ENCODE measurements at places on chromosomes 5 and 9.

- no peak for DNase-seq
Observed at GRCh38 chr5:67610186-67610912, 413.8 kb upstream of the CD180 start.

DNA sequence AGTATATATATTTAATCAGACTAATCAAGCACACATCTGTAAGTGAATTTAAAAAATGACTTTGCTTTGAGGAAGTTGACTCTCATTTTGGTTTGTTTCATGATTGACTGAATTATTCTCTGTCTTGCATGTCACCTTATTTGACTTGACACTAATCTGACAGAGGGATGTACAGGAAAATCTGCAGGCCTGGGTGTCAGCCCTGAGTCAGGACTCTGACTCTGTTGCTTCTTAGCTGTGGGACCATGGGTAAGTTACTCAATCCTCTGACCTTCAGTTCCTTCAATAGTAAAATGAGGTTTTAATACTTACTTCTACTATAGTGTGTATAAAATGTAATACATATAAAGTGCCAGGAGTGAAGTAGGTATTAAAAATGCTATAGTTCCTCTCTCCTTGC lies 415.9 kb downstream of the ARHGEF28 start:
- no peak for DNase-seq

DNA sequence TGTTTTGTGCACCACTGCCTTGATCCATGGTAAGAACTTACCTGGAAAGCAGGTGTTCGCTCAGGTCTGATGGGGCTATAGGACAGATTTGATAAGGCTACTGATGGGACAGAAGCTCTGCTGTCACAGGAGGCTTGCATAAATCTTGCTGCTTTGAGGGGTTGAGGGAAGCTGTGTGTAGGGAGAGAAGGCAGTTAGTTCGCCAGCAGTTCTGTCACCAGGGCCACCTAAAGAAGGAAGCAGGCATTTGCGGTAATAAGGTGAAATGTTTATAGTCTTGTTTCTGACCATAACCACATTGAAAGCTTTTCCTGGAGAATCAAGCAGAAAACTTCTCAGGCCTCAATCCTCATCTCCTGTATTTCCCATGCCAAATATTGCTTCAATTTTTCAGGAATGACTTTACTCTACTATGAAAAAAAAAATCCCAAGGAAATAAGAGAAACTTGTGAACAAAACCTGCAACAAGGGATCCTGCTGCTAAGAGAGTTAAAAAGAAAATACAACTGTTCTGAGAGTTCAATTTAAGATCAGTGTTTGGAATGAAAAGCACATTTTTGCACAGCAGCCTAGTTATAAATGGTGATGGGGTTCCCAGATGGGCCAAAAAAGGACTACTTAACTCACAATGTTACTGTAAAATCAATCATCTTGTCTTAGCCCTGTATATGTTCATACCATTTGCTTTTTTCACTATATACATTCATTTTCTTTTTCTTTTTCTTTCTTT lies 122.0 kb upstream of the RANBP3L start:
- no peak for DNase-seq

DNA sequence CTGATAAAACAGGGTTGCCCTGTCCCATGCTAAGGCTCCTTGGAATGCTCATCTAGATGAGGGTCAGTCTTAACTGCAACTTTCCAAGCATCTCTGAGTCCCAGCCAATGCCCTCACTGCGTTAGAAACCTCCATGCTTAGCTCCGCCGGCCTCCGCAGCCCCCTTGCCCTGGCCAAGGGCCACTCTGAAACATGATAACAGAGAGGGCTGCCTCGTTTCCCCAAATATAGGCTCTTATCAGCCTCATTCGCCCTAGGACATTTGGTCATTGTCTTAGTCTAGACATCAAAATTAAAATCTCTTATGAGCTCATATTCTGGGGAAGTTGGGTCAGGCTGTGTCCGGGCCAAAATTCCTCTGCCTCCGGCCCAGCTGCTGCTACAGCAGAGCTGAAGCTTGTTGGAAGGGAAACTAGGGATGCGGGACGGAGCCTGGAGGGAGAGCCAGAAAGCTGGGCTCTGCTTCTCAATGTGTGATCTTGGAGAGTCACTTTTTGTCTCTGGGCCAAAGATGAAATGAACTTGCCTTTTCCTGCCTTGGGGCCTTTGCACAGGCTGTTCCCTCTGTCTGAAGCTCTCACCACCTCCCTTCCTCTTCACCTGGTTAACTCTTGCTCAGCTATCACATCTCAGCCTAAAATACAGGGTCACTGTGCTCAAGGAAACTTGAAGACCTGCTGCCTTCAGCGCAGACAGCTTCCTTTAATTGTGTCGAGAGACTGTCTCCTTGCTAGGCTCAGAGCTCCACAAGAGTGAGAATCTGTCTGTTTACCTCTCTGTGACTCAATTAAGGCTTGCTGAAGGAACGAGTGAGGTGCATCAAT lies 191.3 kb downstream of the RGS3 start:
- no peak for DNase-seq

DNA sequence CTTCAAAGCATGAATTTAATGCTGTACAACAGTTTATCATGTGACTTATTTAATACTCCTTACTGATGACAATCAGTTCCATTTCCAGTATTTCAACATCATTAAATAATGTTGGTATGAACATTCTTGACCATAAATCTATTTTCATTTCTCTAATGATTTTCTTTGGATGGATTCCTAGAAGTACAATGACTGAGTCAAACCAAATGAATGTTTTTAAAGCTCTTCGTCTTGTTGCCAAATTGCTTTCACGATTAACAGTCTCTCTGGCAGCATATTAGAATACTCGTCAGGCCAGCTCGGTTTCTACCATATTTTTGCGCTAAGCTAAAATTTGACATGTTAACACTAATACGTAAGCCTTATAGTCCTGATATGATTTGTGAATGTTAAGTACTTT lies 197.0 kb downstream of the TRPM3 start:
- no peak for DNase-seq

DNA sequence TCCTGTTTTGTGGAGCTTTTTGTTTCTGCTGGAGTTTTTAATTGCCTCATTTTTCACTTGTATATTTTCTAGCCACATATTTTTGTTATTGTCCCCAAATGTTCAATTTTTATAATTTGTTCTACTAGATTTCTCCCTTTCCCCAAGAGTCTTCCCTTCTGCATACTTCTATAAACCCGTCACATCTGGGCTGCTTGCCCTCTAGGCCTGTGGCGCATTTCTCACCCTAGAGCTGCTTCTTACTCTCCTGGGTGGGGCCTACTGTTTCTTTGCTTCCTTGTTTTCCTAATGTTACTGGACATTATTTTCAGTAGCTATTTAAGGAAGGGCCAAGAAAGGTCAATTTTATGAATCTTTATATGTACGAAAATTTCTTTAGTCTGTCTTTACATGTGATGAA lies 51.5 kb downstream of the NXNL2 start:
- no peak for DNase-seq

GRCh38 chr9:106376689-106377088 lies 486.3 kb upstream of the ZNF462 start:
- DNase-seq = no peak

DNA sequence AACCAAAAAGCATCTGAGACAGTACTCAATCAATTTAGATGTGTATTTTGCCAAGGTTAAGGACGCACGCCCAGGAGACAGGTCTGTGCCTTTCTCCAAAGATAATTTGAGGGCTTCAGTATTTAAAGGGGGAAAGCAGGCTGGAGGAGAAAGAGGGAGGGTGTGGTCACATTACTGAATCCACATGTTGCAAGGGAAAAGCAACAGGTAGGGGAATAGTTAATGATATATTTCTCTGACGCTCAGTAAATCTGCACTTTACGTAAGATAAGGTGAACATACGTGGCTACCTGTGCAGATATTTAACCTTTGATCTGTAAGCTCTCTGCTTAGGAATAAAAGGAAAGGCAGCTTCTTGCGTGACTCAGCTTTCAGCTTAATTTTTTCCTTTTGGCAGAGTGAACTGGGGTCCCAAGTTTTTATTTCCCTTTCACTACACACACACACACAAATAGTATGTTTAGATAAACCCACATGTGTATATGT lies 443.4 kb downstream of the NTRK2 start:
- no peak for DNase-seq
